ENCODE measurements at places on chromosomes 6 and 20.

GRCh38 chr6:138657065-138657425 is 116.5 kb upstream of the CCDC28A start:
- DNase-seq: no peak

- DNase-seq: no peak
These were observed 63.0 kb upstream of the NCOA3 start for GRCh38 chr20:47438464-47439381.

- DNase-seq: no peak
These were observed 191.3 kb downstream of the EPM2A start for GRCh38 chr6:145544041-145544440.

DNA sequence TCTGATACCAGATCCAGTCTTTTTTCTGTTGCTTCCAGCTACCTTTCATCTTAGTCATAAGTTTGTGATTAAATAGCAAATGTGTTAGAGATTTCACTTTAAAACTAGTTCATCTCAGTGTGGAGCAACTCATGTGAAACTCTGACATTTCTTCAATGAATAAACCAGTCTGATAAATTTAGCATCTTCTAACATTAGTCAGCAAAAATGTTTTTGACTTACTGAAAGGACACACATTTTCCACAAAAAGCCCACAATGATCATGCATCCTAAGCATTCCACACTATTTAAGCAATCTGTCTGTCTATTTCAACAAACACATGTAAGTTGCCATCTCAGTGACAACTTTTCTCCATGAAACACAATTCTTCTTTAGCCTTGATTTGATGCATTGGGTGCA is 222.2 kb upstream of the SLC35B3 start:
- DNase-seq: no peak

DNA sequence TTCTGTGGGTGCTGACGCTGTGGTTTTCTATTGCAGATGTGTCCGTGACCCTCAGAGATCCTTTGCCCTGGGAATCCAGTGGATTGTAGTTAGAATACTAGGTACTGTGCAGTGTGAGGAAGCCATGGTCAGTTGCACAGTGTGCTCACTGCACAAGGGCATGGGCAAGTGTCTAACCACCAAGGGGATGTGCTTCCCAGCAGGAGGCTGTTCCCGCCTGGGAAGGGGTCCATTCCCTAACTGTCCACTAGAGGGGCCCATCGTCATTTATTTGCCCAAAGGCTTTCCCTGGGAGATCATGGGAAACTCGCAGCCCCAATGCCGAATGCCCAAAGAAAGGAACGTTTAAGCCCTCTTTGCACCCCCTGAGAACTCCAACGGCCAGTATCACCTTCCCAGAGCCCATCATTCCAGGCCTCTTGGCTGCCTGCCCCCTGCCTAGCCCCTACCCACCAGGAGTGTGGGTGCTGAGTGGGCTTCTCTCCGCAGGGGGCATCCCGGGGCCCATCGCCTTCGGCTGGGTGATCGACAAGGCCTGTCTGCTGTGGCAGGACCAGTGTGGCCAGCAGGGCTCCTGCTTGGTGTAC is 26.2 kb downstream of the SLCO4A1 start:
- peak; percentile 32 for DNase-seq

DNA sequence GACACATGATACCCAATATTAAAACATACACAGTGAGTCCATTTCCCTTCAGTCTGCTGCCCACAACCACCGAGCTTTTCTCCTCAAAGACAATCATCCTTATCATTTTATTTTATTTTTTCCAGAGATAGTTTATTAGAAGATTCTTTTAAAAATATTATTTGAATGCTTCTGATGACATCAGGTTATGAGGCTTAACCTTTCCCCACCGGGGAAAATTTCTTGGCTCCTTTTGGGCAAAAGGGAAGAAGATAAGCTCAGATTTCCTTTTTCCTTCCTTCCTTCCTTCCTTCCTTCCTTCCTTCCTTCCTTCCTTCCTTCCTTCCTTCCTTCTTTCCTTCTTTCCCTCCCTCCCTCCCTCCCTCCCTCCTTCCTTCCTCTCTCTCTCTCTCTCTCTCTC is 149.5 kb upstream of the CITED2 start:
- DNase-seq: no peak

DNA sequence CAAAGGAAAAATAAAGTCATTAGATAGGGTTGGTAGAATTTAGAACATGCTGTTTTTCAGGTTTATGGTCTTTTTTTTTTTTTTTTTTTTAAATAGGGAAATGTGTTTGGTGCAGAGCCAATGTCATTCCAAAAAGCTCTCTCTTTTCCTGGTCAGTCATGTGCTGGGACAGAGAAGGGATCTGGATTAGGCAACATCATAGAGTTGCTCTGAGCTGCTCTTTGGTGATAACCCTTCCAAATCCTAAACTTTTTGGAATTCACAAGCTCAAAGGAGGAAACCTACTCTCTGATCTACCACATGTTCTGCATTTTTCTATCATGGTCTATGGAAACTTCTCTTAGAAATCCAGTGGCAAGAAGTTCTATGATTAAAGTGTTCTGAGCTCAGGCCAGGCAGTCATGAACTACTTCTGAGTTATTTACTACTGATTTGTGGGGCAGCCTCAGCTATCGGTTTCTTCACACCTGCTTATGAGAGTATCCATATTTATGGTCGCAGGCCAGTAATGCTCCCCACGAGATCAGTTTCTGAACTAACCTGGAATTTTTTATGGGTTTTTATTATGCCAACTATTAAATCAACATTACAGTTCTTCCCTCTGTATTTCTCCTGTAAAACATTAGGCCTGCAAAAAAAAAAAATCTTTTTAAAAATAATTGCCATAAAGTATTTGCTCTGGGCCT is 4.8 kb downstream of the EDN1 start:
- DNase-seq: no peak

GRCh38 chr6:33954453-33954852 is 150.7 kb upstream of the MLN start:
- DNase-seq: no peak

GRCh38 chr6:46410334-46410953 is 80.8 kb downstream of the RCAN2 start:
- no peak for DNase-seq

DNA sequence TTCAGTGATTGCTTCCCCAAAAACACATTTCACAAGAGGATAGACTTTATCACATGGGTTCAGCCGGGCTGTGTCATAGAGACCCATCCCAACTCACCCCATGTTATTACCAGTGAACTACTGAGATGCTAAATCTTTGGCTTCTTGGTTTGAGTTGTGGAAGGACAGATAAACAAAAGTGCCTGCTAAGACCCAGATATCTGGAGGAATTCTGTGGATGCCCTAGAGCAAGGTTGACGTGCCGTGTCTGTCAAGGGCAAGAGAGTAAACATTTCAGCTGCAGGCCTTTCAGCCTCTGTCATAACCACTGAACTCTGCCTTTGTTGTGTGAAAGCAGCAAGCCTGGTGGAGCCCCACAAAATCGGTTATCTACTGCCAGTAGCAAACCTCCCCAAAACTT is 11.2 kb upstream of the THBD start:
- DNase-seq: no peak

- DNase-seq: no peak
These were observed 143.2 kb upstream of the EPHA7 start for GRCh38 chr6:93562582-93562981.

DNA sequence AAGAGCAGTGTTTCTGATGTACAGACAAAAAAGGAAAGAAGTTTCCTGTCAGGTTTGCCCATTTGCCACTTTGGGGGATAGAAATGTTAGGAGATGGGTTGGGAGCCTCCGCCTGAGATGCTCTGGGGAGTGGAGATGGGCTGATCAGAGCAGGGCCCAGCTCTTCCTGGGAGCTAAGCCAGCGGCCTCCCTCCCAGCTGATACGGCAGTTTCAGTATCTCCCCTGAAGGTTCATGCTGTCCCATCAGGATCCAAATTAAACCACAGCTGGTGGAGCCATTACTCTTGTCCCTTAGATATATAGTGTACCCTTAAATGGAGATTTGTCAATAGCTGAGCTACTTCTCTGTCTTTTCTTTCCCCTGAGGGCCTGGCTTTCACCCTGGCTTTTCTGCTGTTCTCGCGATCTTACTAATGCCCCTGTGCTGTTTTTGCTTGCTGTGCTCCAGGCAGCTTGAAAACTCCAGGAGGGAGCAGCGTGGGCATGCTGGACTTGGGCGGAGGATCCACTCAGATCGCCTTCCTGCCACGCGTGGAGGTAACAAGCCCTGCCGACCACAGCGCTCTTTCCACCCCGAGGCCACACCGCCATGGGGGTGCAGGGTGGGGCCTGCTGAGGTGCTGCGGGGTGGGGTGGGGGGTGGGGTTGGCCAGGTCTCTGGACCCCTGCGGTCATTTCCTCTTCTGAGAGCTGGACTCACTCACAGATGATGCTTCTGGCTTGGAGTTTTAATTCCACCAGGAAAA is 20.9 kb downstream of the ENTPD6 start:
- DNase-seq: no peak

DNA sequence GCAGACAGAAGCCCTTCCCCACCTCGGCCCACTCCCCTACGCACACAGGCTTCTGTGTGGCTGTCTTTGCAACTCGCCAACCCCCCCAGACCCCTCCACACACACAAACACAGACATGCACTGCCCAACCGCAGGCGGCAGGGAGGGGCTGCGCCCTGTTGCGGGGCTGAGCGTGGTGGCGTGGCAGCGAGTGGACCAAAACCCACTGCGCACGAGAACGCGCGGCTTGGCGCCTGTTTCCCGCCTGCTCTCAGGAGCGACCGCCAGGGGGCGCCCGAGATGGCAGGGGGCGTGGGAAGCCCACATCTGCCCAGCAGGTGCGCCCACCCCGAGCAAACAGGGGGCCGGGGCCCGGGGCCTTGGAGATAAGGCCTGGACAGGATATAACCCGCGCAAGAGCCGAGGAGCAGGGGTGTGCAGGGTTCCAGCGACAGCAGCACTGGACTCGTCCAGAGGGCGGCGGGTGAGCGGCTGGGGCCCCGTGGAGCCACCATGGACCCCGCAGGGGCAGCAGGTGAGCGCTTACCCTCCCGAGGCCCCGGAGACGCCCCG is at the start of gene RBPJL:
RBPJL (plus strand) TSS at position 410 of the 552 bp plus-strand sequence; CDS start at position 493, 83 bp downstream.
- peak; percentile 72 for DNase-seq

DNA sequence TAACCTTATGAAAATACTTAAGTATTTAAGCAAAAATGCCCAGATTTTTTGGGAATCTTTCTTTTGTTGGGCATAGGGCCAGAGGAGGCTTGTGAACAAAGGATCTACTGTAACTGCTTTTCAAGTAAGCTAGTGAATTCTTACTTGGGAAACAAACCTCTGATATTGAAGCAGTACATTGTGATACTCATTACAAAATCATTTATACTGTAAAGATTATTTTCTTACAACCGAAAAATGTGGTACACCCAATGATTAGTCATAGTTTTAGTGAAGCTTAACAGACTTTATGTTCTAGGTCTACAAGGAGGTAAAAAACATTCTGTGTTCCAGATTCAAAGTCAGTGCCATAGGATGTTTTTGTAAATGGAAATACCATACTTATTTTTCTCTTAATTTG is 272.9 kb upstream of the KCNQ5 start:
- DNase-seq: no peak
